ENCODE measurements at places on chromosomes 13 and 19.

- DNase-seq, result no peak
These were observed 20.0 kb downstream of the CNFN start for GRCh38 chr19:42370068-42370520.

GRCh38 chr13:37339386-37339735 lies 233.9 kb upstream of the CSNK1A1L start:
- no peak for DNase-seq

- no peak for DNase-seq
These were observed 716.2 kb upstream of the GPC6 start for GRCh38 chr13:92510416-92510815.

DNA sequence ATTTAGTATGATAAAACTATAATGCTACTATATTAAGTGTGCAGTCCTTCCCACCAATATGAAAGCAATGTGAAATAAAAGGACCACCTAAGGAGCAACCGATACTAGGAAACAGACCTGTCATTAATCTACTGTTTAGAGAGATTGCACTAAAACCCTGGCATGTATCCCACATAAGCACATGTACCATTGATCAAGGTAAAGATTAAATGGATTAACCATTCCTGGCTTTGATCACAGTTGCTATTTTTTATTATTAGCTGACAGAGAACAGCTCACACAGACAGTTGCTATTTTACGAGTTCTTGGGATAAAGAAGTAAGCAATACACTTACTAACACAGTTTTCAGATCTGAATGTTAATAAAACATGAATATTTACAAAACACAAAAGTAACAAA lies 57.7 kb upstream of the ZDHHC20 start:
- DNase-seq, result no peak

GRCh38 chr19:19552798-19553197 lies 14.7 kb downstream of the CILP2 start:
- peak; percentile 37 for DNase-seq

- peak; percentile 43 for DNase-seq
These were observed 8.4 kb downstream of the EGLN2 start for GRCh38 chr19:40807147-40808020.

Measured in CD4-positive, alpha-beta T cell treated with Interleukin-21 for 1 hour (primary cell).